T follicular helper cell (primary cell): ENCODE measurements at places on chromosomes 16 and 17.

GRCh38 chr17:73591296-73592078 is 52.8 kb downstream of the SDK2 start:
- peak; percentile 28 for DNase-seq

DNA sequence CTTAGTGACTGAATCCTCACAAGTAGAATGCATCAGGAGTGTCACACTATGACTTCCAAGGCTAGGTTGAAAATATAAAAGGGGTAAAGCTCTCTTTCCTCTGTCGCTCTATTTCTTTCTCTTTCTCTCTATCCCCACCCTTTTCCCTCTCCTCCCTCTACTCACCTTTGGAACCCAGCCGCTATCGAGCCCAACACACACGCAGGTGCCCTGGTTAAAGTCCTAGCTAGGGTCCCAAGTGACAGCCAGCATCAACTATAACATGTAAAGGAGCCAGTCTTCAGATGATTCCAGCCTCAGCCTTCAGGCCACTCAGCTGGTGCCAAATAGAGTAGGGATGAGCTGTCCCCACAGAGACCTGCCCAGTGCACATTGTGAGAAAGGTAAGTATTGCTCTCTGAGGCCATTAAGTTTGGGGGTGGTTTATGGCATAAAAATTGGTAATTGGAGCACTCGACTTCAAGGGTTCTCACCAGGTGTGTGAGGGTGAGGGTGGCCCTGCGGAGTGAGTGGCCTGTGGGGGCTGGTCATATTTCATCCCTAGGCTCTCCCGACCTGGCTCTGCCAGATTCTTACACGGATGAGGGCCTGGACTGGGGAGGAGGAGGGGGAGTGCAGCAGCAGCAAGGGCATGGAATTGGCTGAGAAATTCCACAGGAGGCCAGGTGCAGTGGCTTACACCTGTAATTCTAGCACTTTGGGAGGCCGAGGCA is 14.9 kb upstream of the C16orf54 start:
- DNase-seq, result no peak

DNA sequence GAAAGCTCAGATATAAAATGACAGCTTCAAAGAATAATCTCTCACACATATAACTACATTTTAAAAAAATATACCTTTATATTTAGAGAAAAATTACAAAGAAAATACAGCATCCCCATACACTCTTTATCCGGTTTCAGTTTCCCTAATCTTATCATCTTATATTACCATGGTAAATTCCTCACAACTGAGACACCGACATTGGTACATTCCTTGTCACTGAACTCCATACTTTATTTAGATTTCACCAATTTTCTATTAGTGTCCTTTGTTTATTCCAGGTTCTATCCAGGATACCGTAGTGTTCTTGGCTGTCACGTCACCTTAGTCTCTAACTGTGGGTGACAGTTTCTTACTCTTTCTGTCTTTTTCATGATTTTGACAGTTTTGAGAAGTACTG is 22.0 kb upstream of the ABCA10 start:
- no peak for DNase-seq

- DNase-seq, result no peak
These were observed 150.4 kb upstream of the HS3ST2 start for GRCh38 chr16:22663389-22664064.

GRCh38 chr17:7841915-7842379 is 7.9 kb downstream of the KDM6B start:
- DNase-seq, result peak; percentile 77

GRCh38 chr17:59311051-59311468 is 20.4 kb upstream of the YPEL2 start:
- no peak for DNase-seq

DNA sequence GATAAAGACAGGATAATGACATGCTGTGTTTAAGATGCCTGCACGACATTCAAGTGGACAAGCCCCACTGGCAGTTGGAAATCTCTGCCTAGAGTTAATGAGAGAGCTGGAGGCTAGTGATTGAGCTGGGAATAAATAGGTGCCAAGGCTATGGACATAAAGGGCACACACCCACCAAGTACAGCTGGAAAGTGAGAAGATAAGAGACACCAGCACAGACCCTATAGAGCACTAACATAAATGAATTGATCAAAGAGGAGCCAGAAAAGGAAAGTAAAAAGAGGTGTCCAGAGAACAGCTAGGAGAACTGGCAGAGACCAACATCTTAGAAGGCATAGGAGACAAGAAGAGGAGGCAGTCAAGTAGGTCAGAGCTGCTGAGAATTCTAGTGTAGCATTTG is 101.2 kb downstream of the YPEL2 start:
- no peak for DNase-seq

DNA sequence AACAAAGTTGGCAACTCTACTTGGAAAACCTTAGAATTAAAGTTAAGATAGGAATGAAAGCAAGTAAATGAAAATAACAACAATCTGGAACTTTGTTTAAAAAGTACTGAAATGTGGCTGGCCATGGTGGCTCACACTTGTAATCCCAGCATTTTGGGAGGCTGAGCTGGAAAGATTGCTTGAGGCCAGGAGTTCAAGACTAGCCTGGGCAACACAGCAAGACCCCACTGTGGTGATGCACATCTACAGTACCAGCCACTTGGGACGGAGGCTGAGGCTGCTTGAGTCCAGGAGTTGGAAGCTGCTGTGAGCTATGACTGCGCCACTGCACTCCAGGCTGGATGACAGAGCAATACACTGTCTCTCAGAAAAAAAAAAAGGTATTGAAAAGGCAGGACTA is 51.7 kb downstream of the SYNRG start:
- DNase-seq, result no peak

DNA sequence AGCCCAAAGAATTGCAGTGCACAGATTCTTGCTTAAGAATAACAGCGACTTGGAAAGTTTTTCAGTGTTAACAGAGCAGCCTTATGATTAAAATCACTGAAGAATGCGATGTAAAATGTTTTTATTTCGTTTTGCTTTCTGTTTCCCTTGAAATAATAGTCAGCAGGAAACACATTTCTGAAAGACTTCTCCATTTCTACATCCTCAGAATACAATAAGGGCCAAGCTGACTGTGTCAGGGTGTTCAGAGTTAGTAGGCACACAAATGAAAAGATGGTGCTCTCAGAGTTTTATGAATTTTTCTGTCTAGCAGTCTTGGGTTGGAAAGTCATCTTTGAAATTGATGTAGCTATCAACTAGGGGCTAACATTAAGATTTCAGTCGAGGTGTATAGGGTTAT is 582.9 kb upstream of the RBFOX1 start:
- DNase-seq, result no peak

DNA sequence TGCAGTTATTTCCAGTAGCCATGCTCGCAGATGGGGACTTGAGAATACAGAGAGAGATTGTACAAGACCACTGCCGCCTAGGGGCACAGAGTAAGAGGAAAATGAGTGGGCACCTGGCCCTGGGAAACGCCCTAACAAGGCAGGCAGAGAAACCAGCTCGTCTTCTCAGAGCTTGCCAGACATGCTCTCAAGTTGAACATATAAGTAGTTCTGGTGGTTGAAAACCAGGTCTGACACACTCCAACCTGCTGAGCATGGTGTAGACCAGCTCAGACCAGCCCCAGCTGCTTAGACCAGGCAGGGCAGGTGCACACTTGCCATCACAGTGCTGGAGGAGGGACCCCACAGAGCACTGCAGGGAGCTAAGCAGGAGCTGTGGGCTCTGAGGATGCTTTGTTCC is 250.5 kb downstream of the CPPED1 start:
- no peak for DNase-seq

DNA sequence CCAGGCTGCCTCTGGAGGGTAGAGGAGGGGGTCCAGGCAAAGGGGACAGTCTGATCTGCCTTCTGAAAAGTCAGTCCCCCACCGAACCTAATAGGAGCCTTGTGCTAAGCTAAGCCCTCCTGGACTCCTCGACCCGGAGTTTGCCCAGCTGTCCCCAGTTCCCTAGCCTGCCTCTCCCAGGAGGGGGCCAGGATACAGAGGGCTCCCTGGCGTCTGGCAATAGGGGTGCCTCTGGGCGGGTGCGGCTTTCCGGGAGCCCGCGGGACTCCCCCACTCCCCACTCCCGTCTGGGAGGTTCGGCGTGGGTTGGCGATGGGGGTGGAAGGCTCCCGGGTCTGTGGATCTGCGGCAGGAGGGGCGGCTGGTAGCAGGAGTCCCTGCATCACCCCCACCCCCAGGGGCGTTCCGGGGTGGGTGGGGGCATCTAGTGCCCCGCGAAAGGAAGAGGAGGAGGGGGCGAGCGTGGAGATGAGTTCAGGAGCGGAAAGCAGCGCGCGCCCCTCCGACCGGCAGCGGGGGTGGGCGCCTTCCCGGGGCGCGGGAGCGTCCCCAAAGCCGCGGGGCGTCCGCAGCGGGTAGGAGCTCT is 1.2 kb downstream of the GSG1L start:
- DNase-seq, result no peak

DNA sequence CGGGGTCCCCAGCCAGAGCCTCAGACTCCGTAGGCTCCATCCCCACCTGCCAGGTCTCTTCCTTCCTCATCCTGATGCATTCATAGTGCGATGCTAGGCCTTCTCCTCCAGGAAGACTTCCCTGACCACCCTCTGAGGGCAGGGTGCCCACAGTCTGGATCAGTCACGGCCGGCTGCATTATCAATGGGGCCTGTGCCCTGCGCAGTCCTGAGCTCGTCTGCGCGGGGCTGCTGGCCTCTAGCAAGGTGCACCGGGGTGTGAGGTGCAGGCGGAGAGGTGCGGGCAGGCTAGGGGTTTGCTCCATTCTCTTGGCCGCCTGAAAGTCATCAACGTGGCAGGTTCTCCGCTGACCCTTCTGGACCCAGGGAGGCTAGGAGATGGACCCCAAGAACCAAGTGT is 56.9 kb upstream of the ACSF3 start:
- DNase-seq, result no peak

GRCh38 chr17:37702598-37702997 is 42.3 kb downstream of the HNF1B start:
- no peak for DNase-seq

DNA sequence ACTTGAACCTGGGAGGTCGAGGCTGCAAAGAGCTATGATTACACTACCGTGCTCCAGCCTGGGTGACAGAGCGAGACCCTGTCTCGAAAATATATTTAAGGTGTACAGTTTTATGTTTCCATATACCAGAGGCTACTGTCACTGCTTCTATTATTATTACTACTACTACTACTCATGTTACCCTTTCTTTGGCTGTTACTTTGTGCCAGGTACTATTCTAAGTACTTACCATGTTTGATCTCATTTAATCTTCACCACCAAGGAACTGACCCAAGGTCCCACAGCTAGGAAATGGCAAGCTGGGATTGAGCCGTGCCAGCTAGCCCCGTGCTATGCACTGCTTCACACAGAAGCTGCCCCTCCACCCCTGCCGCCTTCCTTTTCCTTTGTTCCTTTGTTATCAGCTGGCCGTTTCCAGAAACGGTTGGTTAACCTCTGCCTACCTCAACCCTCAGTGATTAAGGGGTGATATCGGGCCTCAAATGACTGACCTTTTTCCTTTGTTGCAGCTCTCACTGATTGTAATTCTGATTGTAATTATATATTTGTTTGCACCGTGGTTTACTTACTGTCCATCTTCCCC is 78.4 kb downstream of the ABCC1 start:
- DNase-seq, result no peak

DNA sequence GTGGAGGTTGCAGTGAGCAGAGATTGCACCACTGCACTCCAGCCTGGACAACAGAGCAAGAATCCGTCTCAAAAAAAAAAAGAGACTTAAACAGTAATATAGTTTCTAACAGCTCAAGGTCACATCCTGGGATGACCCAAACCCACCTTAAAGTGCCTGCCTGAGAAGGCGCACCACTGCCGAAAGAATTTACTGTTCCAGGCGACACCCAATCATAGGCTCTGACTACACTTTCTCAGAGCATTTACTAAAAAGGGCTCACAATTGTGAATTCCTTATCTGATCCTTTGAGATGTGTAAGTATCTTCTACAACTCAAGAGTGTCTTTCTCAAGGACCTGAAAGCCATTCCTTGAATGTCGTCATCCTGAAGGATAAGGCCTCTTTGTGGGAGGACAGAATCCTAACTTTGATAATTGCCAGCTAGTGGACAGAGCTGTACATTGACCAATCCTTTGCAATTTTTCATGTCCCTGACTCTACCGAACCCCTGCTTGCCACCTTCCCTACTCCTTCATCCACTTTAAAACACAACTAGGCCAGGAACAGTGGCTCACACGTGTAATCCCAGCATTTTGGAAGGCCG is 2.6 kb upstream of the ST3GAL2 start:
- DNase-seq, result no peak

DNA sequence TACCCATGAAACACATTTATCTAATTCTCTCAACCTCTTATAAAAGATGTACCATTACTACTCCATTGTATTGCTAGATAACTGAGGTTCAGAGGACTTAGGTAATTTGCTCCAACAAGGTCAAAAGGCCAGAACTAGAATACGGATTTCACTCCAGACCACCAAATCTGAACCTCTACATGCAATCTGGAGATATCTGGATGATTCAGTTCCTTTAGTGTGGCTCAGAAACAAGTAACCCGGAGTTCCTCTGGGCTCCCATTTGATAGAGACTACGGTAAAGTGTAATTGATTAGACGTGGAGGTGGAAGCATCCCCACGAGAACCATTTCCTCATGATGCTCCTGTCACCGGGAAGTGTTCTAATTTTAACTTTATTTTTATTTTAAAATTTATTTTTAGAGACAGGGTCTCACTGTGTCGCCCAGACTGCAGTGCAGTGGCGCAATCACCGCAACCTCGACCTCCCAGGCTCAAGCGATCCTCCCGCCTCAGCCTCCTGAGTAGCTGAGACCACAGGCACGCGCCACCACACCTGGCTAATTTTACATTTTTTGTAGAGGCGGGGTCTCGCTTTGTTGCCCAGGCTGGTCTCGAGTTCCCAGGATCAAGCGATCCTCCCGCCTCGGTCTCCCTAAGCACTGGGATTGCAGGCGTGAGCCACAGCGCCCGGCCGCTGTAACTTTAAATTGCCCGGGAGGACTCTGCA is 608 bp upstream of the COX10 start:
- no peak for DNase-seq

DNA sequence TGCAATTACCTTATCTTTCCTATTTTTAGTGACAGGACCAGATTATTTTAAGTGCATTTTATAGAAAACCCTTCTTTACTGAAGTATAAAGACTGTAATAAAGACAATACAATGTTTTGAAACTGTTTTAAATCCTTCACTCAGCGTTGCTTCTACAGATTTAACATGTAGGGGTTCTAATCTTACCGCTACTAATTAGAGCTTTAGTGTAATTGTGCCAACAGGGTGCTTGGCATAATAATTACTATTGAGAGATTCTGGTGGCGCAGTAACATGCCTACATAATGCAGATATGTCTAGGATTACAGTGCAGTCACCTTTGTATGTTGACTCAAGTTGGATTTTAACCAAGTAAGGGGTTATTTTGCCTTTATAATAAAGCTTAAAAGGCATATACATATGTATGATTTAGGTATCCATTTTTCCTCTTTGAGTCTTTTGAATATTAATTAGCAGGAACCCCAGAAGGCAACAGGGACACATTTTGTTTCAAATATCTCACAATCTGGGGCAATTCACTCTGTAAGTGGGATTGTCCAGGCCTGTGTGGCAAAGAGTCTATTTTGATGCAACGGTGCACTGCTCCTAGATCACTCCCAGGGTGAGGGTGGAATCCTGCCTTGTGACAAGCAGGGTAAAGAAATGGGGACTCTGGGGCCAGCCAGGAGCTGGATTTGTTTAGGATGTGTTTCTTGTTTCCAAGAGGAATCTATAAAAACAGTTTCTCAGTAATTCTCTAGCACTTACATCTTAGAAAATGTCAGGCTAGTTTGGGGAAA is 604.7 kb upstream of the SALL1 start:
- no peak for DNase-seq
